Activated naive CD8-positive, alpha-beta T cell treated with anti-CD3 and anti-CD28 coated beads, Interleukin-2, amount 10 ng/mL, durations not matched to agents 7 days and 5 days (primary cell): ENCODE measurements at places on chromosomes 7 and 10. TPM values are rescaled to one million over a fixed set of nuclear protein-coding genes. Genes with fewer than 3 reads are reported as not detected.

Gene GHRHR
- not detected for total RNA-seq

Gene CPA4
- total RNA-seq = not detected

Gene METTL27
- total RNA-seq = 0.69 TPM

Gene HKDC1
- 0.68 TPM for total RNA-seq

Gene OR2A5
- not detected for total RNA-seq
